ENCODE measurements at places on chromosomes 13 and 19.

DNA sequence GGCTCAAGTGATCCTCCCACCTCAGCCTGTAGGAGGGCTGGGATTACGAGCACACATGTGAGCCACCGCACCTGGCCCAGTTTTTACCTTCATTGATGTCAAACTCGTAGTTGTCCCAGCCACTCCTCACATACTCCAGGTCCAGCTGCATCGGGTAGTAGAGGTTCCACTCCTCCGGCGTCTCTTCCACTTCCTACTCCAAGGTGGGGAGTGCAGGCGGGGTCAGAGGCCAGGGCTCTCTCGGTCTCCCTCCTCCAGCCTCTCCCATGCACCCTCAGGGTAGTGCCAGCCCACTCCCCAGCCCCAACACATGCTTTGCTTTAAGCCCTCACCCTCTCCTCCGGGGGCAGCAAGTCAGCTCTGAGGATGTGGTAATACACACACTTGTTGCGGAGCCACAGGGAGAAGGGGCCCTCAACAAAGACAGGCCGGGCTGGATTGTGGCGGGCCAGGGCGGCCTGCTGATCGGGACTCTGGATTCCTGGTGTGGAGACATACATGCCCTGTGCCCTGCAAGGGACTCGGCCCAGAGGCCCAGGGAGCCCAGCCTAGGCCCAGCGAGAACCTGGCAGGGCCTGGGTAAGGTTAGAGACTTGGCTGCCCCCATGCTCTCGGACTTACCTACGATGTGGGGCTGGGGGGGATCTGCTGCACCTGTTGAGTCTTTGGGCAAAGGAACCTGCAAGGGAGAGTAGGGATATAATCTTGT, 1.9 kb upstream of the ZNF653 start:
- no peak for DNase-seq

- no peak for DNase-seq
Measured at GRCh38 chr13:112068540-112069060, 1.7 kb downstream of the SOX1 start.

- no peak for DNase-seq
Measured at GRCh38 chr13:26558987-26559386, 1.5 kb downstream of the WASF3 start.

- DNase-seq = no peak
Measured at GRCh38 chr13:24348385-24348784, 39.0 kb downstream of the C1QTNF9 start.

GRCh38 chr13:95247852-95248251, 53.4 kb downstream of the ABCC4 start:
- no peak for DNase-seq

DNA sequence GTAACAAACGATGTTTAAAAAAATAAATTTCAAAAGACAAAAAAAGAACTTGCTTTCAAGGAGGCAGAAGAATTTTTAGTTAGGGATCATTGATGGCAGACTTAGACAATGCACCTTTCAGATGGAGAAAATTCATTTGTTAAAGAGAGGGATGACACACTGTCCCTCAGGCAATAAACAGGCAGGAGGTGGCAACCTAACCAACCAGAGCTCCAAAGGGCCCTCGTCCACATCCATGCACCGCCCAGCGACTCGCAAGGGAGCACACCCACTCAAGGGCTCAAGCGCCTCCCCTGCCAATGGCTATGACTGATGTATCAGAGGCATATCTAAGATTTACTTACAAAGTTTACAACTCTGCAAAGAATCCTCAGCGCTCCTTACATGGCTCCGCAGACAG, 81.9 kb downstream of the TUBGCP3 start:
- no peak for DNase-seq

- no peak for DNase-seq
Measured at GRCh38 chr13:98333486-98333885, 156.4 kb upstream of the RNF113B start.

DNA sequence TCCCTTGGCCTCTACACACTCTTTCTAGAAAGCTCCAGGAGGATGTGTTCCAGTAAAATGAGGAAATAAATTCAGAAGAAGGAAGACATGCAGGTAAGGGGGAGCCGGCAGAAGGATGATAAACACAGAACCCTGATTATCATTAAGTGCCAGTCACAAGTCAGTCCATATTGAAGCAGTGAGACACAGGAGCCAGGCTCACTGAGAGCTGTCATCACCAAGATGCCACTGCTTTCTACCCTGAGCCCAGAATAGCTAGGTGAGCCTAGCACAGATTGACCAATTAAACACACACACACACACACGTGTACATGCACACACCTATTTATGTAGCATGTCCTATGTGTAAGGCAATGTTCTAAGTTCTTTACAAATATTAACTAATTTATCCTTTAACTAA, 211.4 kb upstream of the IPO5 start:
- DNase-seq = no peak

DNA sequence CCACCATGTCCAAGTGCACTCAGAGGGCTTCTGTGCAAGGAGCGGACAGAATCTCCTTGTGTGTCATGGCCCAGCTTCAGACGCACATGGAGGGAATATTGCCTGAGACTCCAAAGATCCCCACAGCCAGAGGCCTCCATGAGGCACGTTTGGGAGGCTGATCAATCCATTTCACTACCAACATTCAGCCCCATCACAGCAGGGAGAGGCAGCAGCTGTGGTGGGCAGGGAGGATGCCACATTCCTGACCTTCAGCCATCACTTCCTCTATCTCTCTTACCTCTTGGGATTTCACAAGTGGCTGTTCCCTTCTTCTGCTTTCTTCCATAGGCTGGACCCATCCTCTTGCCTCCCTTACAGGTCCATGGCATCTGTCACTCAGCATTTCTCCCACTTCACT, 82.4 kb upstream of the MBNL2 start:
- no peak for DNase-seq

- no peak for DNase-seq
Measured at GRCh38 chr19:52191951-52192350, 2.1 kb downstream of the PPP2R1A start.

- peak; percentile 57 for DNase-seq
Measured at GRCh38 chr19:7506385-7507328, 9.2 kb upstream of the ZNF358 start.

- DNase-seq = no peak
Measured at GRCh38 chr13:108915095-108915633, 285.8 kb downstream of the MYO16 start.

GRCh38 chr19:11405846-11406643, 13.1 kb downstream of the RGL3 start:
- no peak for DNase-seq

DNA sequence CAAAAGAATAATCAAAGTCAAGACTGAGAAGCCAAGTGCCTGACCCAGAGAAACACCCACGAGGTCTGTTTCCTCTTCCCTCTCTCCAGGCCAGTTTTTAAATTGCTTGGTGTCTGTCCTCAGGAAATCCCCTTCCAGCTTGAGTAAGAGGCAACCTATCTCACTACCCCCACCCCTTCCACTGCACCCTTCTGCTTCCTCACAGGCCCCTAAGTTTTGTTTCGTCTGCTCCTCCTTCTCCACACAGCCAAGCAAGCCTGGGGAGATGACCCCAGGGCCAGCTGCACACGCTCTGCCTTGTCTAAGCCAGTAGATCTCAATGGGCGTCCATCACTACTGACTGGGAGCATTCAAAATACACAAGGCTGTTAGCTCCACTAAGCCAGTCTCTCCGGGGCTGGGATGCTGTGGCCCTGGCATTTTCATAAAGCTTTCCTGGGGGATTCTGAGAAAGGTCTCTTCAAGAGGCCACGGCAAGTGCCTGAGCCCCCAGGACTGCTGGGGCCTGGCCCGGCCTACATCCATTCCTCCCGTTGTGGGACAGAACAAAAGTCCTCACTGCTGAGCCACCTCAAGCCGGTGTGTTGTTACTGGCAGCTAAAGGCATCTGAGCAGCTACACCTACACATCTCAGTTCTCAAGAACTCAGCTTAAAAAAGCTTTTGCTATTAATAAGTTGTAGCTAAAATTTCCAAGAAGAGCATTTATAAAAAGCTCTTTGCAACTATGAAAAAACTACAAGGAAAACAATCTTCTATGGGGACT, 14.9 kb upstream of the IL4I1 start:
- no peak for DNase-seq

GRCh38 chr13:43127827-43128226, 104.4 kb downstream of the DNAJC15 start:
- DNase-seq = no peak

DNA sequence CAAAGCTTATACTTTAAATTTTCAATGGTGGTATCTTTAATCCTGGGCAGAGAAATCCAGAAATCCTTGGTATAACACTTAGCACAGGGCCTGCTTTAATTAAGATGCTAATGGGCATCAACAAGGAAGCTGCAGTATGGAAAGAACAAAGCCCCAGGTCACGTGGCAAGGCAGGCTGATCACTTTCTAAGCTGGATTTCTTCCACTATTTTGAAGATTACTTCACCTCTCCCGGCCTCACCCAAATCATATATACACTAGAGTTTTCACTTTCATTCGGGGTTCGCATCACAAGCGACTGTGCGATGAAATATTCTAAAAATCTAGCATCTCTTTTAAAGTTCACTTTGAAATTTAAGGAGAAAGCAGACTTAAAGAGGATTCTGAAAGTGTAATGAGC, 71.8 kb downstream of the STARD13 start:
- no peak for DNase-seq

- no peak for DNase-seq
Measured at GRCh38 chr19:13848798-13849676, 27.9 kb upstream of the NANOS3 start.

DNA sequence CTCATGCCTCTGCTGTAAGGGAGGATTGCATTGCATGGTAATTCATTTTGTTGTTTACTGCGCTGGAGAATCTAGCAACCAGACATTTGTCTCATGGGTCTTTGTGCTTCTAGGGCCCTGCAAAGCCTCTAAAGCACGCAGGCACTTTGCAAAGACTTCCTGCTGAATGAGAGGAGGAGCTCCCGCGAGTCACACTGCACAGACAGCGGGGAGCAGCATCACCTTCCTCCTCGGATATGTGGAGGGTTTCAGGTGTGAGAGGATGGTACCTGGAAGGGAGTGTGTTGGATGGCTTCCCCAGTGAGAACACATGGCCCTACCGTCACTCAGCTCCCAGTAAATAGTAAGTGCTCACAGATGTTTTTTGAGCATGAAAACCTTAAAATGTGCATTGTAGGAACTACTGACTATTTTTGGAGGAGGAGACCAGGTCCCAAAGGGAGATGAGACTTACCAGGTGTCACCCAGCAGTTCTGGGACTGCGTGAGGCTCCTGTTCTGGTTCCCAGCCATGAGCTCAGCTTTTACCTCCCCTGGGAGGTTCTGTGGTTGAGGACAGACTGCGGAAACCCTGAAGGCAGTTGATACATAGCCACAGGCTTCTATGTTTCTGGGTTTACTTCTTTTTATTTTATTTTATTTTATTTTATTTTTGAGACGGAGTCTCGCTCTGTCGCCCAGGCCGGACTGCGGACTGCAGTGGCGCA, 278.0 kb downstream of the FGF9 start:
- DNase-seq = no peak

DNA sequence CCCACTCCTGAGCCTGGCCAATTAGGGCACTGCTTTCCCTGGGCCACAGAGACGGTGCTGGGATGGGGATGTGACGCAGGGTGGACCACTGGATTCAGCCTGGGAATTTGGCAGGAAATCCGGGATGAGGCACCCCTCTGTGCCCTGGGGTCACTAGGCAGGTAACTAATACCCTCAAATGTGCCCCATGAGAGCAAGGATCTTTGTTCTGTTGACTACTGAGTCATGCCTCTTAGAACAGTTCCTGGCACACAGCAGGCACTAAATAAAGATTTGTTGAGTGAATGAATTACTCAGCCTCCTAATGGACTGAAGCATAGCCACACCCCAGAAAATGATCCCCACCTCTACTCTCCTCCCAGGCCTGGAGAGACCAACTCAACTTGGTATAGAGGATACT, 15.9 kb downstream of the OPA3 start:
- DNase-seq = no peak

DNA sequence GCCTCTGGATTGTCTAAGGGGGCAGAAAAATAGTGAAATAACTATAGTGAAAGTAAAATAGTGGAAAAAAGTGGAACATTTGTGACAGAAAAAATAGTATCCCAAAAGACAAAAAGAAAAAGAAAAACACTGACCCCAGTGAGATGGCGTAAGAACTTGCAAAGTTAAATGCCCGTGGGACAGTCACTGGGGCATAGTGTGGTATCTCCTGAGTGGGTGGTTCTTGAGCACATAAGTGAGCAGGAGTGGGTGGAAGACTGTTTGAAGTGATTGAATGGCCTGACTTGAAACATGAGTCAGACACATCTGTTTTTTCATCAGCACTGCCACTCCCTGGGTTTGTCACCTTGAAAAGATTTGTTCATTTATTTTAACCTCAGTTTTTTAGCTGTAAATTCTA, 2.5 kb downstream of the ZNF430 start:
- DNase-seq = peak; percentile 31

GRCh38 chr19:33096005-33096404, 15.0 kb downstream of the GPATCH1 start:
- no peak for DNase-seq

DNA sequence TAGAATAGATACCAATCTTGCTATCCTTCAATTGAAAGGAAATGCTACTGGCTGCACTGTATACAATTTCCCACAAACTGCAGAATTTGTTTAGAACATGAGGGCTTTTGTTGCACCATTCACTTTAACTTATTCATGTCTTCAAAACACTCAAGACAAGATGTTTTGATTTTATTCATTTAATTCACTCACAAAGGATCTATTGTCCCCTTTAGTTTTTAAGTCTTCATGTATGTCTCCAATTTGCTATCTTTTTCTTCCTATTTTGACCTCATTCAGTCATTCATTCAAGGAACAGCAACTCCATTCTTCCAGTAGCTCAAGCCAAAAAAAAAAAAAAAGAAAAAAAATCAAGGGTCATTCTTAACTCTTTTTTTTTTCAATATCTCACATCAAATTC, 130.6 kb upstream of the SOX21 start:
- DNase-seq = no peak

GRCh38 chr13:20721454-20722357, 18.2 kb downstream of the IL17D start:
- DNase-seq = no peak

- no peak for DNase-seq
Measured at GRCh38 chr19:1304197-1304924, 18.7 kb downstream of the EFNA2 start.

GRCh38 chr13:25420161-25420560, 48.4 kb downstream of the ATP8A2 start:
- no peak for DNase-seq

DNA sequence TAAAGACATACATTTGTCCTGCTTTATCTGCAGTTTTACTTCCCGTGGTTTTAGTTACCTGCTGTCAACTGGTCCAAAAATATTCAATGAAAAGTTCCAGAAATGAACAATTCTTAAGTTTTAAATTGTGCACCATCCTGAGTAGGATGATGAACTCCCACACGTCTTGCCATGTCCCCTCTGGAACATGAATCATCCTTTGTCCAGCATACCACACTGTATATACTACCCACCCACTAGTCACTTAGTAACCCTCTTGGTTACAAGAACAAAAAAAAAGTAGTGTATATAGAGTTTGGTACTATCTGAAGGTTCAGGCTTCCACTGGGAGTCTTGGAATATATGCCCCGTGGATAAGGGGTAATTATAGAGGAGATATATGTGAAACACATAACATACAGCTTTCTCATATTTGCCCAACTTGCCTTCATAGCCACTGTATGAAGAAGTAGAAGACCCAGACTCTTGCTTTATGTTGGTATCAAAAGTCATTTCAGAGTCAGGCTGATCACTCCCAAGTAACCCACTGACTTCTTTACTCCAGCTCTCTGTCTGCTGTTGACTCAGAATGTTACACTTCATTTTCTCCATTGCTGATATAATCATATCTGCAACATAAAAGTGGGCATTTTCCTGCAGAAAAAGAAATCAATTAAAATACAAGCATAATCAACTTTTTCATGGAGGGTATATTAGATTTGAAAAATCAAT, 19.3 kb downstream of the RUBCNL start:
- DNase-seq = no peak
